ENCODE measurements at places on chromosomes 12 and 14.

DNA sequence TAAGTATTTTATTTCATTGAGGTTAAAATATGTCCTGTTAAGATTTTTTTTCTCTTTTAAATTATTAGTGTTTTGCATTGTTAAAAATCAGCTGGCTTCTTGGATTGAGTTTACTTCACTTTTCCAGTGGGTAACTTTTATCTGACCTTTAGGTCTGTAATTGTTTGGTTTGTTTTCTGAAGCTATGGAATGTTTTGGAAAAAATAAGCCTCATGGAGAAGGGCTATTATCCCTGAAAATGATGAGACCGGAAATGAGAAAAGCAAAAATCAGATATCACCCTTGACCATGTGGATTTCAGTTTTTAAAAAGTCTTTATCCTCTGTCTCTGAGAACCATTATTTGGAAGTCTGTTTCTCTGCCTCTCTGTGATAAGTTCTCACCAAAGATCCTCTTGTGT is 180.9 kb downstream of the RAD51B start:
- DNase-seq, result no peak

DNA sequence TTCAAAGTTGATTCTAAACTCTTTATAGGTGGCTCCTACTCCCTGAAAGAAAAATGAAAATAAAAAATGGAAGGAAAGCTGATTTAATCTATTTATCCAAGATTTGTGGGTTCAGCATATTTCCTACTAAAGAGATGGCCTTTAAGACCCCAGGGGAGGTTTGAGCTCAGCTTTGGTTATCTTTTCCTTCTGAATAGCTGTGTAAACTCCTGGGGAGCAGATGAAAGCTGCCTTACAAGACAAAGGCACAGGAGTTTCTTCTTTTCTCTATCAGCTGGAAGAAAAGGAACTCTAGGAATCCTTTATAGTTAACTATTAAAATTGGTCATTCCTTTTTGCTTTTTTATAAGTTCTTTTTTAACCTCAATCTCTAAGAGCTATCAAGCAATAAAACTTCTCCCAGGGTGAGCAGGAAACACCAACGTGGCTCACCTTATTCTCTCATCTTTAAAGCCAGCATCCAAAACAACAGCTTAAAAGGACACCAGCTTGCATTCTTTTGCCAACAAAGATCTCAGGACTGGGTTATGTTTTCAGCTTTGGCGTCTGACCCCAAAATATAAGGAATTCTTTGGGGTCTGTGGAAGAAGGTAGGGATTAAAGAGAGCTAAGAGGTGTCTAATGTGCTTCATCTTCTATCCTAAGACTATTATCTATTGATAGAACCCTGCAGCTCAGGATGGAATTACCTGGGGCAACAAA is 371.7 kb upstream of the KITLG start:
- DNase-seq, result no peak

GRCh38 chr12:71134405-71134804 is 23.4 kb downstream of the TSPAN8 start:
- DNase-seq, result no peak

DNA sequence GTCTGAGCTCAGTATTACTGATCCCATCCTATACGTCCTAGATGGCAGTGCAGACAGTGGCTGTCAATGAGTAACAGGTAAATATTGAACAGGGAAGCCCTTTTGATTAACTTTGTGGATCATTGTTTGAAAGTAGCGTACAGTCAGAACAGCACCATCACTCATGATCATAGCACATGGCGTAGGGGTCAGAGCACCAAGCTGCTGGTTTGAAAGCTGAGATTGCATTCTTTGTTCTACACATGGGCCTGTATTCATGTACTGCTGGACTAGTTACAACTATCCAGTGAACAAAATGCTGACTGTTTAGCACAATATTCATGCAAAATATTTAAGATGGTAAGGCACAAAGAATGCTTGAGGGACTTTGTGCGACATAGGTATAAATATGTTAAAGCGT is 131.8 kb downstream of the NPAS3 start:
- DNase-seq, result no peak

- DNase-seq, result no peak
Measured at GRCh38 chr12:115008929-115009328, 325.0 kb upstream of the TBX3 start.

DNA sequence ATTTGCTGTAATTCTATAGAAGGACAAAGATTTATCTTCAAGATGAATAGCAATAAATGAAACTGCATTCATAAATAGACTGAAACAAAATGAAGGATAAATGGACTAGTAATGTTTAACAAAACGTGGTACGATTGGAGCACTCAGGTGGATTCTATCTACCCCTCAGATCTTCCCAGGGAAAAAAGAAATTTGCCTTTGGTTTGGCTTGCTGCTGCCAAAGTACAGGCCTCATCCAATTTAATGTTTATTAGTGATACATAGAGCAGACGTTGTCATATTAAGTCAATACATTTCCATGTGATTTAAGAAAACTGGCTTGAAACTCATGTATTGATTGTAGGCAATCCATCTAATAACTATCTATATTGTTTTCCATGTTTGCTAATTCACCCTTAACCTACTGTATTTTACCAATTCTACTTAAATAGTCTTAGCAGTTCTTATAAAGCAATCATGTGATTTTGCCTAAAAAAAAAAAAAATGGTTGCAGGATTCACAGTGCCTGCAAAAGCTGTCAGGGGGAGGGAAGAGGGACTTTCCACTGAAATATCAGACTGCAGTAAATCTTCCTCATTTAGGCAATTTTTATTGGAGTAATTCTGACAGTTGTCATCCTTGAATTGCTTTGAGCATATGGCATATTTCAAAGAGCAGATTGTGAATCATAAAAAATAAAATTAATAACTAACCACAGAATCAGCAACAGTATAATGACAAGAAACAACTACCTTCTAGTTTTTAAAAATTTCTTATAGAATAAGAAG is 242.2 kb upstream of the NPAS3 start:
- DNase-seq, result no peak

DNA sequence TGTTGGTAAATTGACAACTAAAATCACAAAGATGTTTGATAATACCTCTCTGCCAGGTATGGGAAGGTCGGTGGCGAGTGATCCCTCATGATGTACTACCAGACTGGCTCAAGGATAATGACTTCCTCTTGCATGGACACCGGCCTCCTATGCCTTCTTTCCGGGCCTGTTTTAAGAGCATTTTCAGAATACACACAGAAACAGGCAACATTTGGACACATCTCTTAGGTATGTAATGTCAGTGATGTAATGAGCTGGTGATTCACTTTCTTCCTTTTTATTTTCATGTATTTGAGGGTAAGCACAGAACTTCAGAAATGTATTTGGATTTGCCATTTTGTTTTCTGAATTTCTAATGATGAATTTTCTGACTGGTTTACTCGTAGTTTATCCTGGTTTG is 42.6 kb upstream of the LRTM2 start:
- DNase-seq, result no peak

GRCh38 chr12:65956056-65956738 is 131.9 kb downstream of the HMGA2 start:
- no peak for DNase-seq

GRCh38 chr14:44530475-44530874 is 23.4 kb upstream of the FSCB start:
- no peak for DNase-seq

DNA sequence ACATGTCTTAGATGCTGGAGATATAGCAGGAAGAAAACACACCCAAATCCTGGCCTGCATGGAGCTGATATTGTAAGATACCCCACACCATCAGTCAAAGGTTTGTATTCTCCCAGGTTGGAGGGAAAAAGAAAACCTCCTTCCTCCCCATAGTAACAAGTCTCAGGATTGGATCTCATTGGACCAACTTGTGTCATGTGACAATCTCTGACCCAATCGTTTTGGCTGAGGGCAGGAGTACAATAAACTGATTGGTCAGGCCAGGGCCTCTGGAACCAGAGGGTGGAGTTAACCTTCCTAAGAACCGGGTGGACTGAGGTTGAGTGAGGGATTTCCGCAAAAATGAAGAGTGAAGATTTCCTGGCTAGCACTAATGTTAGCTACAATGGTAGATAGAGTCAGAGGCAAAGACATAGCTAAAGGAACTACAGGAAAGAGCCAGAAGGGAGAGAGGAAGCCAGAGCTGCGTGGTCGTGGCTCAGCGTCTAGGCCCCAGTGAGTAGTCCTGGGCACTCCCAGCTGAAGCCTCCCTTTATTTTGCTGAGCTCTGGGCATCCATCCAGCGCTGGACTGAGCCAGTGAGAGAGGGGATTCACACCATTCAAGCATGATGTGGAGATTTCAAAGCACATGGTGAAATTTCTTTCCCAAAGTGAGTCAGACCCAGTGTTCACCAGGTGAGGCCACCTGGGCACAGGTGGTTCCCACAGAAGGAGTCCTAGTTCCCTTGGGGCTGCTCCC is 219.9 kb downstream of the AACS start:
- DNase-seq, result no peak

GRCh38 chr12:38775457-38775856 is 129.9 kb downstream of the CPNE8 start:
- DNase-seq, result no peak

DNA sequence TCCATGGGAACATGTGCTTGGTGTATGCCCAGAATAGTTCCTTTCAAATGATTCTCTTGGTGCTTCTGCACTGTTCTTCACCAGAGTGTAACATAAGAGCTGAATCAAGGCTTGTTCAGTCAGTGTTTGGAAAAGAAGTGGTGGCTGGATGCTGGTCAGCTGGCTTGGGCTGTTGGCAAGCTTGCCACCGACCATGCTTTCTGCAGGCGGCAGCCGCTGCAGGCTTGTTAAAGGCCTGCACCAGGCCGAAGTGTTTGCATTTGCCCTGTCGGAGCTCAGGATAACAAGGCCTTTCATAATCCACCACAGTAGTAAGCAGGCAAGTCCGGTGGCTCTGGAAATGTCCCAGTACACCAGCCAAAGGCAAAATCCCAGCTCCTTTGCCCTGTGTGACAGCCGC is 26.9 kb downstream of the DAAM1 start:
- no peak for DNase-seq

DNA sequence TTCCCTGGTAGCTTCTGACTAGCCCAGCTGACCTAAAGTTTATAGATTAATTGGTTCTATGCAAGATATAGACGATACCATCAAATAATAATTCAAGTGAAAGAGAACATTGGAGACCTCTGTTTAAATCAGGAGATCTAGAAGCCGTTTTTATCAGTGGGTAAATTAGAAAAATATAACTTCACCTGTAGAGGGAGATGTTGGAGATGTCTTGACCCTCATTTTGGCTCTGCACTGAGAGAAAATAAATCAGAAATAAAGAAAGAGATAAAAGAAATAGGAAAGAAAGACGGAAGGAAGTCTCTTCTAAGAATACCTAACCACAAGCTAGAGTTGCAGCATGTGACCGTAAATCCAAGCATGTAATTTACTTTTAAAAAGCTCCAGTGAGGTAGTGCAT is 684.5 kb downstream of the C12orf50 start:
- no peak for DNase-seq

DNA sequence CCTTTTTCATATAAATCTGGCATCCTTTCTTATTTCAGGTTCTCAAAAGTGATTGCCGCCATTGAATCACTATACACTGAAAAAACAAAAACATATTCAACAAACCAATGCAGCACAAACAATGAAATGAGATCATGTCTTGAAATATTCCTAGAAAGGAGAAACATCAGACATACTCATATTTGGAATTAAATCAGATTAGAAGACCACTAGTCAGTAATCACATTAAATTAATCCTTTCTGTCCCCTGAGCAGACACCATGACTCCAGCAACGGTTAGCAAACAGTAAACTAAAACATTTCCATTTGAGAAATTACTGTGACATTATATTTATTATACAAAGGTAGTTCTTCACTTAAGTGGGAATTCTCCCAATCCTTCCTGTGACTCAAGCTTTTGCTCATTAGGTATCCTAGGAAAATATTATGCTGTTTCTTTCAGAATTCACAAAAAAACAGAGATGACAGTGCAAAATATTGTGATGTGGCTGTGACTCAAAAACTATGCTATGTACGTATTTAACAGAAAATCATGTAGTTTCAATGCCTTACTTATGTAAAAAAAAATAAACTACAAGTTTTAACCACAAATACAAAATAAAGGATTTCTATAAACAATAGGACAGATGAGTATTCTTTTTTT is 29.7 kb downstream of the CPNE8 start:
- no peak for DNase-seq

- DNase-seq, result no peak
Measured at GRCh38 chr14:101719045-101719645, 42.4 kb upstream of the PPP2R5C start.

GRCh38 chr14:100022772-100023451 is 42.3 kb upstream of the EVL start:
- no peak for DNase-seq

GRCh38 chr12:88223519-88223918 is 81.4 kb downstream of the TMTC3 start:
- DNase-seq, result no peak

GRCh38 chr12:49335118-49335954 is 1.7 kb downstream of the C1QL4 start:
- DNase-seq, result no peak

GRCh38 chr12:650983-651382 is 12.3 kb downstream of the NINJ2 start:
- no peak for DNase-seq

GRCh38 chr12:105468464-105468863 is 138.0 kb downstream of the C12orf75 start:
- DNase-seq, result no peak

- DNase-seq, result no peak
Measured at GRCh38 chr14:99938376-99938775, 126.8 kb upstream of the EVL start.

DNA sequence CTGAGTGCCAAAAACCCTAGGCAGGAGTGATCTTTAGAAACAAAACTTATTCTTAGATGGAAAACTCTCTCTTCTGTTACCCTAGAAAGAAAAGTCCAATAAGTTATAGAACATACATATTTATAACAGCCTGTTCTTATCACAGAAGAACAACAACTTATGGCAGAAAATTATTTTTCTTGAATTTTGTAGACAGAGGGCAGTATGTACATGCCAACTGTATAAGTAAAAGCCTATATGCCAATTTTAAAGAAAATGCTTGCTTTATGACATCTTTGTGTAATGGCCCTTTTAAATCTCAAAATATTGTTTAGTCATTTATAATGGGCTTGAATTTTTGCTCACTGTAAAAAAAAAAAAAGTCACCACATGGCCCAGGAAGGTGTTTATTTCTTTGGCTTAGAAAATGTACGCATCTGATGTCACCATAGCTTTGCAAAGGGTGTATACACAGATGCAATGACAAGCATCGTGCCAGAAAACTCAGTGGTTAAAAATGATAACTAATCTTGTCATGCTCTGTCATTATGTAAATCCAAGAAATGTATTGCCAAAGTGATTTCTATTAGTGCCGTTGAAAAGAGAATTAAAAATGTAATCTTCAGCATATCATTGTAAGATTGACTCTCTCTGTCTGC is 38.3 kb upstream of the GRIP1 start:
- no peak for DNase-seq

DNA sequence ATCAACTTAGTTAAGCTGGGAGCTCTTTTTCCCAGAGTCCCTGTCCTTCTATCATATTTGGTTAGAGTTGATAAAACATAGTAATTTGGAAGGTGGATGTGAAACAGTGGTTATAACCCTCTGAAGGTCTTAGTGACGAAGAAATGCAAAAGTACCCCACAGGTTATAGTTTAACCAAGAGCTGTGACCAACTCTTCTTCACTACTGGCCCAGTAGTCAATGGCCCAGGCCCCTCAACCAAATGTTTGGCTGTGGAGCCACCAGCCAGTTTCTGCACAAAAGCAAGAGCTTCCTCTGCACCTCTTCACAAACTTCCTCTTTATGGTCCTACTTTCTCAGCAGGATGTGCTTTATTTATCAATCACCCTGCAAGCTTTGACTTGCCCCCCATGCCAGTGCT is 132.6 kb downstream of the BMP4 start:
- no peak for DNase-seq
